Activated naive CD8-positive, alpha-beta T cell treated with anti-CD3 and anti-CD28 coated beads, Interleukin-2, amount 50 U/mL, for 24 hours (primary cell): ENCODE measurements at places on chromosomes 11 and 22.

- no peak overlapping the region for H3K4me3 ChIP-seq
- peaks cover 12% of the 10 kb centered on the region for H3K27me3 ChIP-seq
- no peaks in the 10 kb centered on the region for H3K4me1 ChIP-seq
Observed at GRCh38 chr11:78789375-78789774, 214.7 kb upstream of the NARS2 start.

GRCh38 chr11:130937051-130937450 is 20.8 kb upstream of the SNX19 start:
- DNase-seq: no peak
- no peaks in the 10 kb centered on the region for H3K36me3 ChIP-seq
- H3K4me3 ChIP-seq: no peak overlapping the region
- H3K27ac ChIP-seq: no peak overlapping the region
- H3K4me1 ChIP-seq: no peaks in the 10 kb centered on the region

GRCh38 chr22:39532215-39533073 is at the start of gene RPS19BP1:
Gene RPS19BP1 (minus strand): TSS chr22:39532748. CDS start chr22:39532738, 10 bp downstream.
- peaks cover 61% of the 10 kb centered on the region for H3K4me1 ChIP-seq
- peak within 1 kb of the TSS; percentile 93 for H3K27ac ChIP-seq
- H3K27me3 ChIP-seq: no peaks in the 10 kb centered on the region
- DNase-seq: peak; percentile 99

- no peaks in the 10 kb centered on the region for H3K27me3 ChIP-seq
- peaks cover 15% of the 10 kb centered on the region for H3K4me1 ChIP-seq
- DNase-seq: no peak
- no peak overlapping the region for H3K4me3 ChIP-seq
Observed at GRCh38 chr22:20237480-20238440, 30.4 kb downstream of the RTN4R start.

DNA sequence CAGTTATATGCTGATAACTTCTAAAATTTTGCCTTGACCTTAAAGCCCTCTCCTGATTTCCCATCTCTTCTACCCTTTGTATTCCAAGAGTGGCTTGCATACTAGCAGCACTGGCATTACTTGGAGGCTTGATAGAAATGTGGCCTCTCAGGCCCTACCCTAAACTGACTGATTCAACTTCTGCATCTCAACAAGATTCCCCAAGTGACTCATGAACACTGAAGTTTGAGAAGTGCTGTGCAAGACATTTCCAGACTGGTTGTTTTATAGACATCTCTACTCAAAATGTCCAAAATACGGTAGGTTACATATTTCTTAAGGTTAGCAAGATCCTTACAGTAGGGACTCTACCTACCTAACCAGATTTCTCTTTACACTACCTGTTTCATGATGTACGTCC is 48.6 kb downstream of the SESN3 start:
- peaks cover 12% of the 10 kb centered on the region for H3K4me1 ChIP-seq
- no peak overlapping the region for H3K27ac ChIP-seq
- no peak for DNase-seq
- H3K36me3 ChIP-seq: peaks cover 12% of the 10 kb centered on the region
- no peak overlapping the region for H3K4me3 ChIP-seq

GRCh38 chr11:67163006-67163405 is 43.9 kb downstream of the KDM2A start:
- H3K4me1 ChIP-seq: peaks cover 50% of the 10 kb centered on the region
- H3K36me3 ChIP-seq: peaks cover 18% of the 10 kb centered on the region
- peak overlapping the region; percentile 5 for H3K27ac ChIP-seq

GRCh38 chr11:127119356-127119755 is 118.8 kb upstream of the KIRREL3 start:
- no peaks in the 10 kb centered on the region for H3K4me1 ChIP-seq
- H3K27me3 ChIP-seq: no peaks in the 10 kb centered on the region
- DNase-seq: no peak
- H3K36me3 ChIP-seq: no peaks in the 10 kb centered on the region
- no peak overlapping the region for H3K27ac ChIP-seq

DNA sequence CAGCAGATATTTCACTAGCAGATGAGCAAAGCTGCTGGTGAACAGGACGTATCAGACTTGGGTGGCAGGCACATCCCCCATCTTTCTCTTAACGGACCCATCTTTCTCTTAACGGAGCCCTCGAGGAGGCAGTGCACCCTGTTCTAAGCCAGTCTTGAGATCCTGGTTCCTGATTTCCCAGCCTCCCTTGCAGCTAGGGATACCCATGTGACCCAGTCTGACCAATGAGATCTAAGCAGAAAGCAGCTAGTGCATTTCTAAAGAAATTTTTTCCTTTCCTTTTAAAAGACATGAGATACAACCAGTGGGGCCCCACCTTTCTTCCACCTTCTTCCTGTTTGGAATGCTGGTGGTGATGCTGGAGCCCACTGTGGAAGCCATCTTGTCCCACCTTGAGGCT is 13.6 kb upstream of the ELFN2 start:
- DNase-seq: no peak
- H3K36me3 ChIP-seq: no peaks in the 10 kb centered on the region
- no peak overlapping the region for H3K4me3 ChIP-seq
- no peak overlapping the region for H3K27ac ChIP-seq

GRCh38 chr22:29726106-29726505 is 6.3 kb downstream of the CABP7 start:
- no peak for DNase-seq
- peaks cover 2% of the 10 kb centered on the region for H3K4me1 ChIP-seq
- no peak overlapping the region for H3K4me3 ChIP-seq
- no peak overlapping the region for H3K27ac ChIP-seq
- H3K27me3 ChIP-seq: peaks cover 10% of the 10 kb centered on the region

DNA sequence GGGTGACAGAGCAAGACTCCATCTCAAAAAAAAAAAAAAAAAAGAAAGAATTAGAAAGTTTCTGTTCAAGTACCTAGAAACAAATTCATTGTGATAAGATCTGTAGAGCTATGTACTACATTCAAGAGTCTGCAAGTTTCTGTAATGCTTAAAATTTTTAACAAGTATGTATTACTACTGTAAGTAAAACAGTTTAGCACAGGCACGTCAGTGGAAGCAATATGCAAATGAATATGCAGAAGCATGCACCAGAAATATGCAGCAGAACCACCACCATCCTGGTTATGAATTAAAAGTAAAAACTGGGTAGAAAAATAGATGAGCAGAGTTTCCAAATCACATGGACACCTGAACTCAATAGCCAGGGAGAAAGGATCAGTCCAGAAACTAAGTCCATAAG is 19.3 kb downstream of the SBF2 start:
- H3K36me3 ChIP-seq: peaks cover 1% of the 10 kb centered on the region
- no peaks in the 10 kb centered on the region for H3K27me3 ChIP-seq
- DNase-seq: no peak
- H3K27ac ChIP-seq: no peak overlapping the region

GRCh38 chr22:32584650-32585049 is 110.0 kb downstream of the FBXO7 start:
- H3K36me3 ChIP-seq: no peaks in the 10 kb centered on the region
- no peak overlapping the region for H3K4me3 ChIP-seq
- H3K27me3 ChIP-seq: peaks cover 2% of the 10 kb centered on the region
- no peak for DNase-seq
- no peaks in the 10 kb centered on the region for H3K4me1 ChIP-seq
- H3K27ac ChIP-seq: peak overlapping the region; percentile 44

GRCh38 chr11:110089617-110090282 is 3.4 kb upstream of the ZC3H12C start:
- peaks cover 9% of the 10 kb centered on the region for H3K4me1 ChIP-seq
- H3K27ac ChIP-seq: no peak overlapping the region
- no peak overlapping the region for H3K4me3 ChIP-seq
- no peak for DNase-seq

GRCh38 chr11:10452211-10452767 is 2.8 kb upstream of the AMPD3 start:
- peak overlapping the region; percentile 30 for H3K4me3 ChIP-seq
- H3K27me3 ChIP-seq: no peaks in the 10 kb centered on the region
- no peak for DNase-seq
- H3K4me1 ChIP-seq: peaks cover 78% of the 10 kb centered on the region
- peaks cover 9% of the 10 kb centered on the region for H3K36me3 ChIP-seq
- H3K27ac ChIP-seq: peak overlapping the region; percentile 42

GRCh38 chr22:19691721-19692341 is 22.5 kb upstream of the SEPTIN5 start:
- peaks cover 8% of the 10 kb centered on the region for H3K27me3 ChIP-seq
- no peak overlapping the region for H3K4me3 ChIP-seq
- H3K27ac ChIP-seq: no peak overlapping the region
- DNase-seq: no peak
- H3K36me3 ChIP-seq: no peaks in the 10 kb centered on the region
- no peaks in the 10 kb centered on the region for H3K4me1 ChIP-seq

- no peaks in the 10 kb centered on the region for H3K36me3 ChIP-seq
- no peak overlapping the region for H3K4me3 ChIP-seq
- peaks cover 16% of the 10 kb centered on the region for H3K27me3 ChIP-seq
- H3K4me1 ChIP-seq: no peaks in the 10 kb centered on the region
Observed at GRCh38 chr11:44835296-44835695, 108.5 kb downstream of the TSPAN18 start.

GRCh38 chr22:44483878-44484277 is 14.2 kb downstream of the RTL6 start:
- no peaks in the 10 kb centered on the region for H3K36me3 ChIP-seq
- H3K27ac ChIP-seq: no peak overlapping the region
- H3K27me3 ChIP-seq: peaks cover 1% of the 10 kb centered on the region
- H3K4me1 ChIP-seq: peaks cover 14% of the 10 kb centered on the region

DNA sequence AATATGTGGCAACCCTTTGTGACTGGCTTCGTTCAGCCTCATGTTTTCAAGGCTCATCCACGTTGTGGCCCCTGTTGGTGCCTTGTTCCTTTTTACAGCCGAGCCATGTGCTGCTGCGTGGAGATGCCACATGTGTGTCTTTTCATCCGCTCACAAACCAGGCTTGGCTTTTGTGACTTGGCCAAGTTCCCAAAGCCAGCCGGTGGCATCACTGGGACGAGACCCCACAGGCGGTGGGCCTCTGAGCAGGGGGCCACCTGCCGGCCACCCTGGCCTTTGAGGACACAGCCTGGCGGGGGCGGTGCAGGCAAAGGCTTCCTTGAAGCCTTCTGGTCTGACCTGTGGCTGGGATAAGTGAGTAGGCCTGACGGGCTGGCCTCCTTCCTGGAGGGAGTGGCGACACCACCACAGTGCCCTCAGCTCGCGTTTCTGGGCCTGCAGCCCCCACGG is 10.5 kb downstream of the GRK2 start:
- DNase-seq: peak; percentile 81
- peak overlapping the region; percentile 78 for H3K4me3 ChIP-seq
- peaks cover 80% of the 10 kb centered on the region for H3K4me1 ChIP-seq
- H3K36me3 ChIP-seq: peaks cover 34% of the 10 kb centered on the region
- H3K27me3 ChIP-seq: no peaks in the 10 kb centered on the region

DNA sequence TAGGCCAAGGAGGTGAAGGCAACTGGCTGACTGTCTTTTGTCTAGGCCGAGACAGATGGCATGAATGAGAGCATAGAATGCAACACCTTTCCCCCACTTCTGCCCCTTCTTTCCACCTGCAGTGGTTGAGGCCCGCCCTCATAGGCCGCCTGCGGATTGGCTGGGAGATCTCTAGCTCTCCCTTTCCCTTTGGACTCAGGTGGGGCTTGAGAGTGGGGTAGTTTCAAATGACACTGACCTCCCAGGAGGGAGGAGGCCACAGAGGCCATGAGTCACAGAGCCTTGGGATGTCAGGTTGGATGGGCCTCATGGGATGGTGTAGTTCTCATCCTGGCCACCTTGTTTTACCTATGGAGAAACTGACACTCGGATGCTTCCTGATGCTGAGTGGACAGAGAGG is 9.1 kb downstream of the MICAL2 start:
- H3K4me1 ChIP-seq: peaks cover 21% of the 10 kb centered on the region
- H3K4me3 ChIP-seq: no peak overlapping the region
- no peak for DNase-seq
- H3K36me3 ChIP-seq: peaks cover 9% of the 10 kb centered on the region

DNA sequence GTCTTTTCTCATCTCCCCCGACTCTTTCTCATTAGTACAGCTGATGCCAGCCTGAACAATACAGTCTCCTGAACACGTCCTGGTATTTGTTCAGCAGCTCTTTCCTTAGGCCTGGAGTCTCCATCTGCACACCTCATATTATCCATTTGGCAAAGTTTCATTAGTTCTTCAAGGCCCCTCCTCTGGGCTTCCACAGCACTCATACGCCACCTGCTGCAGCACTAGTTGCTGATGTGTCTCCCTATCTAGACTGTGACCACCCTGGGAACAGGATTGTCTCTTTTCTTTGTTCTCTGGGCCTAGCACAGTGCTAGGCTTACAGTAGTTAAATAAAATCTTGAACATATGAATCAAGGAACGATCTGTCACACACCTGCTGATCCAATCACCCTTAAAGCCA is 17.2 kb downstream of the DCHS1 start:
- H3K4me1 ChIP-seq: no peaks in the 10 kb centered on the region
- no peaks in the 10 kb centered on the region for H3K27me3 ChIP-seq
- H3K27ac ChIP-seq: no peak overlapping the region
- H3K4me3 ChIP-seq: no peak overlapping the region
- no peaks in the 10 kb centered on the region for H3K36me3 ChIP-seq
- DNase-seq: no peak

DNA sequence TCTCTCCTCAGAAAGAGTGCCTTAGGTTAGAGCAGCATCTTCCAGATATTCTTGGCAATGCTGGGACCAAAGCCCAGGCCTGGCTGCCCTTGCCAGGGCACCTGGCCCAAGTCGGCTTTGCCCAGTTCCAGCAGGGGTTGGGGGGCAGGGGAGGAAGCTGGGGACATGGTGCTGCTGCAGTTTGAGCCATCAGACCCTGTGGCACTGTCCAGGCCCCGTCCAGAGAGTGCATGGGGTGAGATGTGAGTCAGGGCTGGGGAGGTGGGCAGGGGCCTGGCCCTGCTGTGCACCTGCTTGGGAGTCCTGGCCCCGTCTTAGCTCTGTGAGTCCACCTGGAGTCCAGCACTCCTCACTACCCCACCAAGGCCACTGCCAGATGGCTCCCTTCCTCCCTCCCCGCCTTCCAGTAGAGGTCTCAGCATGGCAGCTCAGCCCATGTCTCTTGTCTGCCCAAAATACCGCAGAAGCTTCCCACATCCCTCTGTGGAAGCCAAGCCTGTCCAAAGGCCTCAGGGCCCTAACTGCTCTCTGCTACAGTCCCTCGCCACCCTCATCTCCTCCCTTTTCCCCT is 16.6 kb downstream of the DERL3 start:
- no peak overlapping the region for H3K27ac ChIP-seq
- no peaks in the 10 kb centered on the region for H3K27me3 ChIP-seq
- no peak for DNase-seq
- peaks cover 13% of the 10 kb centered on the region for H3K4me1 ChIP-seq
